ENCODE measurements at places on chromosomes 12 and 14.

- no peak for DNase-seq
Measured at GRCh38 chr14:39784461-39784860, 352.2 kb upstream of the FBXO33 start.

GRCh38 chr12:75836533-75836932 lies 195.0 kb downstream of the PHLDA1 start:
- DNase-seq = no peak

- DNase-seq = no peak
Measured at GRCh38 chr14:88426271-88426670, 40.8 kb downstream of the SPATA7 start.

DNA sequence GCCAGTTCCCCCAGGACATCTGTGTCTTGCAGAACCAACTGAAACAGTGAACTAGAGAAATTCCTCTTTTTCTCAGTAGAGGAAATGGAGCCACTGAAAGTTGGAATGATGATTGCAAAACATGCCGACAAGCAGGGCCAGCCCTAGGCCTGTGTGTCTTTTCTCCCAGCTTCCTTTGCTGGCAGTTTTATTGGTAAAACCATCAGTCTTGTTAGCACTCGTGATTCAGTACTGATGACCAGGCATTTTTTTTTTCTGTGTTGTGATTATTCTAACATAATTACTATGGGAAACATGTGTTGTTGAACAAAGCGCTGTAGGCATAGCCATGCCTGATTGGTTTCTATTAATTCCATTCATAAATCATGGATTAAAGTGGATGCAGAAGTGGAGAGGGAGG lies 620.7 kb downstream of the AACS start:
- no peak for DNase-seq

- no peak for DNase-seq
Measured at GRCh38 chr14:54909817-54910558, 7.4 kb upstream of the GCH1 start.

GRCh38 chr12:6735448-6736191 lies 11.8 kb downstream of the COPS7A start:
- DNase-seq = peak; percentile 30

GRCh38 chr14:37870170-37870569 lies 274.7 kb downstream of the TTC6 start:
- DNase-seq = no peak

- DNase-seq = no peak
Measured at GRCh38 chr12:57628280-57629191, 4.5 kb downstream of the B4GALNT1 start.

GRCh38 chr14:55303125-55303499 lies 31.9 kb downstream of the FBXO34 start:
- no peak for DNase-seq

DNA sequence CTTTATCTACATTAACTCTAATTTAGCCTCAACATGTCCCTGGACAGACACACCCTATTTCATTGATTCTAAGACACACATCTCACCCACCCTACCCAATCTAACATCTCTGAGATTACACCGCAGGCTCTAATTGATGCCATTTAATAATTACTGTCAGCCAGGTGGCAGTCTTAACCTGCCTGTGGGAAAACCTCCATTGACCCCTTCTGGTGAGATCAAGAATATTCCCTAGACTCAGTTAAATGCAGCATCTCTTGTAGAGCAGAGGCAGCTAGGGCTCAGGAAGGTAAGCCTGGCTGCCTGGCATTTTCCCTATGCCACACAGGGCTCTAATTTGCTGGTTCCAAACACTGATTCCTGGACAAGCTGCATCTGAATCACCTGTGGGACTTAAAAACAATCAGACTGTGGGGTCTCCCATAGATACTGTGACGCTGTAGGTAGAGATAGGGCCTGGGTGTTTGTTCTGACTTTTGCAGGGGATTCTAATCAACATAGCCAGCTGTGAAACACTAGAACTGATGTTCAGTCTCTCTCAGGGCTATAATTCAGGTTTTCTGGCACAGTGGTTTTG lies 14.3 kb downstream of the MCRS1 start:
- DNase-seq = no peak

DNA sequence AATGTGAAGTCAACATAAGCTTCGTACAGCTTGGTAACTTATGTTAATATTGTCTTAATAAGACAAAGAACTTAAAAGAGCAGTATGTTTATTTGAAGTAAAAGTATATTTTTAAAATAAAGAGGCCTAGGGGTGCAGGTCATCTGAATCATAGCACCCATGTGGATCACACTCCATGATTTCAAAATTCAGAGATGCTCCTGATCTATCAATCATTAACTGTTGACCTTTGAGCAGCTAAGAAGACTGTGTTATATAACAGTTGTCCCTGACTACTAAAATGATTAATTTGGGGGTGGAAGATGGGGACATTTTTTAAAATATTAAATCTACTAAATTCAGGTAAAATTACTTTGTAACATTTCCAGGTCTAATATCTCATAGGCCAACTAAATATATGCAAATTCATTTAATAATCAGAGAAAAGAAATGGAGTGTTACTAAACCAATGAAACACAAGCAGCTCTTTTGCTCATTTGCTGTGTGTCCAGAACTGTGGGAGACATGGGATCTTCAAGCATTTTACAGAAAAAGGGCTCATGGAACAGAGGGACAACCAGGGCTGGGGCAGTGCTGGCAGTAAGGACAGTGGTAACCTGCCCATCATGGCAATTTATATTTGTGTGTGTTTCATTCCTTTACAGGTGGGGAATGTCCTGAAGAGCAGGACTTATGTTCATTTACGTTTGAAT lies 120.7 kb upstream of the PCED1B start:
- DNase-seq = no peak

- DNase-seq = no peak
Measured at GRCh38 chr14:58865514-58866281, 227.9 kb downstream of the DACT1 start.

DNA sequence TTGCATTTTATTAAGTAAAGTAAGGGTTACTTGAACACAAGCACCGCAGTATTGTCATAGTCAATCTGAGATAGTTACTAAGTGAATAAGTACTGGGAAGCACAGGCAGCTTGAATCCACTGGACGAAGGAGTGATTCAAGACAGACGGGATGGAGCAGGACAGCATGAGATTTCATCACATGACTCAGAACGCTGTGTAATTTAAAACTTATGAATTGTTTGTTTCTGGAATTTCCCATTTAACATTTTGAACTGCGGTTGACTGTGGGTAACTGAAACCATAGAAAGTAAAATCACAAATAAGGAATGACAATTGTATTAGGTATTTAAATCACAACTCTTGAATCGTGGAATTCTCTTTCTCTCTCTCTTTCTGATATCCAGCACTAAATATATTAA lies 1630.4 kb upstream of the SEL1L start:
- DNase-seq = no peak

DNA sequence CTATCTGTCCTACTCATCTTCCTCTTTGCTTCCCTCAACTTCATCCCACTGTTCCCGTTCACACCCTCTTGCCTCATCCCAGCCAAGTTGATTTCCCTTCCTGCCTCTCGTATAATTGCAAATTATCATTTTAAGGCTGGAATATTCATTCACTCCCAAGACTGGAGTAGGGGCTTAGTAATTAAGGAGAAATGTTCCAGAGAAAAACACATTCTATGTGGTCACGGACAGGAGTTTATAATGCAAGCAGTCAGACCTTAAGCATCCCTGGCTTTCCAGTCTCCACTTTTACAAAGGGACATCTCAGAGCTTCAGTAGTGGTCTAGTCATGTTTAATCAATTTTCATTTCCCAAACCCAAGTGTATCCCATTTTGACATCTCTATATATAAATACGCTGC lies 54.9 kb downstream of the TMEM132D start:
- no peak for DNase-seq

DNA sequence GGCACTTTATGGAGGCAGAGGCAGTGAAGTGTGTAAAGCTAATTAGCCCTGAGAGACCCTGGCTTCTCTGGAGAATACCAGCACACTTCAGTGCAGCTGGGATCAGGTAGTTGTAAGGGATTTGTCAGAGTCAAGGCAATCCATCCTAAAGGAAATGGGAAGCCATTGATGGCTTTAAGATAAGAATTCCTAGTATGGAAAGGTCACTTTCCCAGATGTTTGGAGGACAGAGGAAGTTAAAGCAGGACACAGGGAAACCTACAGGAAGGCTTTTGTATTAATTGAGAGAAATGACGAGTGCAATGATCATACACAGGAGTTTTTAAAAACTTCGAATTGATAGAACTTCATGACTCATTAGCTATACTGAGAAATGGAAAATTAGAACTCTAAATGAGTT lies 254.4 kb downstream of the SLC16A7 start:
- no peak for DNase-seq

- DNase-seq = no peak
Measured at GRCh38 chr12:114685869-114686268, 1.9 kb upstream of the TBX3 start.

- no peak for DNase-seq
Measured at GRCh38 chr14:21536418-21537089, 10.4 kb upstream of the SALL2 start.

GRCh38 chr14:91654836-91655235 lies 77.0 kb downstream of the CATSPERB start:
- no peak for DNase-seq

DNA sequence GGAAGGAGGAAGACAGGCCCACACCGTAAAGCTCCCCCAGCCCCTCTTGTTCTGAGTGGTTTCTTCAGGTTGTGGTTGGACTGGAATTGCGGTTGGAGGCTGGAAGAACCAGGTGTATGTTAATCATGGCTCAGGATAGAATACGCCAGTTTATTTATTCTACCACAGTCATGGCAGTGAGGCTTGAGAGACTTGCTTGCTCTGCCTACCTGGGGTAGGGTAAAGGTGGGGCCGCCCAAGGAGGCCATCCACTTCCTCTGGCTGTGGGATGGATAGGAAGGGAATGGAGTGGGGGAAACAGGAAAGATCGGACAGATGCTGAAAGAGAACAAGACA lies 8.1 kb downstream of the SHMT2 start:
- DNase-seq = no peak

- no peak for DNase-seq
Measured at GRCh38 chr12:57431654-57432188, 878 bp upstream of the R3HDM2 start.

GRCh38 chr14:30252151-30252550 lies 306.8 kb upstream of the G2E3 start:
- no peak for DNase-seq

DNA sequence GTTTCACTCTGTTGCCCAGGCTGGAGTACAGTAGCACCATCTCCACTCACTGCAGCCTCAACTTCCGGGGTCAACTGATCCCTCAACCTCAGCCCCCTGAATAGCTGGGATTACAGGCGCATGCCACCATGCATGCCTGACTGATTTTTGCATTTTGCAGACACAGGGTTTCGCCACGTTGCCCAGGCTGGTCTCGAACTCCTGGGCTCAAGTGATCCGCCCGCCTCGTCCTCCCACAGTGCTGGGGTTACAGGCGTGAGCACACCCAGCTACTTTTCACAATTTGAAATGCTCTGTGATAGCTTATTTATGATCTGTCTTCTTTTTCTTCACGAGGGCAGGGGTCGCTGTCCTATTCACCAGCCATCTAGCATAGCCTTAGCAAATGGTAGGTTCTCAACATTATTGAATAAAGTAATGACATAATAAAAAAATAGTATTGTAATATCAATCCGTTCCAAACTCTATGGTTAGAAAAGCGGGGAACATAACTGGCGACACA lies 477 bp upstream of the DDX47 start:
- no peak for DNase-seq

DNA sequence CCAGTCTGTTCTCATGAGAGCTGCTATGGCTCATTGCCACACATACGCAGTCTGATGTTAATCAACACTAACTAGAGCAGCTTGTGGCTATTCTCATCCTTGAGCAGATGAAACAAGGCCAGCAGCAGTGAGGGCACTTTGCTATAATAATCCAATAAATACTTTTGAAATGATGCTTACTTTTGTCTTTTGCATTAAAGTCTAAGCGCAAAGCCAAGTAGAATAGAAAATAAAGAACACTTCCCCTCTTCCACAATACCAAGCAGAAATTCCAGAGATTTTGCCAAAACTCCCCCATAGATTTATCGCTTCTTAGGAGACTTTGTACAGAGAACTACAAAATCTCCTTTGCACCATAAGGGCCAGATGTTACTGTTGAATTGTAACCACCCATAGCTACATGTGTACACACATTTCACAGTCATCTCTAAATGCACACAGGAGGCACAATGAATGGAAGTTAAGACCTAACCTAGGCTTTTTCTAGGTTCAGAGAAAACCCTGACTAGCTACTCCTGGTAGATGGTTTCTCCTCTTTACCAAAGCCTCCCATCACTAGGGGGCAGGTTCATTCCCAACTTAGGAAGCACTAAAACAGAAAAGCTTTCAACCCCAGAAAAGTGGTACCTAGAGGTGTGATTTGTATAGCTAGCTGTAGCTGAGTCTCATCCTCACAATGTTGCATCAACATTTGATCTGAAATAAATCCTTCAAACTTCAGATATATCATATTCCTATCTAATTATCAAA lies 119.3 kb downstream of the HMGA2 start:
- DNase-seq = no peak

DNA sequence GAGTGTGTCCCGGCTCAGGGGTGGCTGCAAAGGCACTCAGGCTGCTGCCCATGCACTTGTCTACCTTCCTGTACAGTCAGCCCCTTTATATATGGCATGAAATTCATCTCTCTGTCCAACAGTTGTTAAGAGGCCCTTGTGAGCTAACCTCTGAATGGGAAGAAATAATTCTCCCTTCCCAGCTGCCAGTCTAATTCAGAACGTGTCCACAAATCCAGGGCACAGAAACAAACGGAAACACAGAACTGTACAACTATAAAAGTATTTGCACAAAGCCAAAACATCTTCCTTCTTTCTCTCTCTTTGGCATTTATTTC lies 849 bp downstream of the KRT5 start:
- no peak for DNase-seq

GRCh38 chr12:102964872-102965271 lies 7.4 kb downstream of the ASCL1 start:
- no peak for DNase-seq

DNA sequence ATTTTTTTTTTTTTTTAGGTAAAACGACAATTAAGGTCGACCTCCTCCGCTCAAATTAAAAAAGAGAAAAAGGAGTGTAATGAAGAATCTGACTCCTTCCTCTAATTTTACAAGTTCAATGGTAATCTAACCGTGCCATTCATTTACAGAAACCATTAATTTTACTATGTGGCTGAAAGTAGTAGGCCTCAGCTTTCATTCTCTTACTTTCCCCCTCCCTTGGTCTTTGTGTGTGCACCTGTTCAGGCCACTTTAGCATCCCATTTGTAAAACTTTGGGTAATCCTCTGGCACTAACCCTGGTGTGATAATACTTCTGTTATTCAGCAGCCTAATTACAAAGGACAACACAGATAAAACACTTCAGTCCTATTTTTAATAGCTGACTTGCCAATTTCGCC lies 128.1 kb downstream of the ASCL1 start:
- DNase-seq = no peak

- no peak for DNase-seq
Measured at GRCh38 chr14:61337893-61338292, 16.5 kb downstream of the PRKCH start.

GRCh38 chr12:24944601-24944975 lies 4.3 kb downstream of the BCAT1 start:
- DNase-seq = no peak
